ENCODE measurements at places on chromosomes 12 and 14. TPM values are rescaled to one million over a fixed set of nuclear protein-coding genes. Genes with fewer than 3 reads are reported as not detected.

DNA sequence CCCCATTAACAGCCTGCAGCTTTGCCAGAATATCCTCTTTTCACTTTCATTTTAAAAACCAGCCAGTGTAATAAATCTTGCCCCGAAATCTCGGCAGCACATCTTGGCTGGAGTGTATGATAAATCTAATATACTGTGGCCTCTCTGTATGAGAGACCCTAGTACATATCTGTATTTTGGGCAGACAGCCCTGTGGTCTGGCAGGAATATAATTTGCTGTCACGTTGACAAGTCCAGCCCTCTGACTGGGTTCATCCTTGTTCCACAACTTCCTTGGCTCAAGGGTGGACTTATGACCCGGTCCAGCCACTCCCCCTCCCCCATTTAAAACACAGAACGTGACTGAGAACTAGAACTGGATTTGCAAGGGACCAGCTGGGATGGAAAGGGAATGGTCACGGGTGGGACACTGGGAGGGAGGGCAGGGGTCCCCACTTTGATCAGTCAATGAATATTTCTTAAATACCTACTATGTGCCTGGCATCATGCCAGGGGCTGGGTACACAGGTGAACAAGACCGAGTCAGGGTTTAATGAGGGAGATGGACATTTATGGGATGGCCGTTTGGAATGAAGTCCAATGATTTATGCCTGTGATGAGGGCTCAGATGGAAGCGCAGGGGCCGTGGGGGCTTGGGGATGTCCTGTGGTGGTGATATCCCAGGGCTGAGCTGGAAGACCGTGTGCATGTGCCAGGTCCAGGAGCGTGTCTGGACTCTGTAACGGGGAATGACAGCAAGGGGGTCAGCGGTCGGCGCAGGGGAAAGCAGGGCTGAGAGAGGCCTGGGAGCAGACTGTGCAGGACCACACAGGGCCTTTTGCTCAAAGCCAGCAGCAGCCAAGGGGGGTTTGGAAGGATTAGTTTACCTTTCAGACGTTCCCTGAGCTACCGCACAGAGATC is 190.5 kb downstream of the PHETA1 start:
- H3K4me1 ChIP-seq: no peaks in the 10 kb centered on the region
- H3K4me3 ChIP-seq: no peak overlapping the region
- no peak for DNase-seq
- no peaks in the 10 kb centered on the region for H3K36me3 ChIP-seq
- H3K27ac ChIP-seq: no peak overlapping the region

GRCh38 chr12:107126796-107127481 is 33.6 kb upstream of the CRY1 start:
- no peaks in the 10 kb centered on the region for H3K4me1 ChIP-seq
- peaks cover 7% of the 10 kb centered on the region for H3K27me3 ChIP-seq
- H3K27ac ChIP-seq: no peak overlapping the region
- DNase-seq: no peak

DNA sequence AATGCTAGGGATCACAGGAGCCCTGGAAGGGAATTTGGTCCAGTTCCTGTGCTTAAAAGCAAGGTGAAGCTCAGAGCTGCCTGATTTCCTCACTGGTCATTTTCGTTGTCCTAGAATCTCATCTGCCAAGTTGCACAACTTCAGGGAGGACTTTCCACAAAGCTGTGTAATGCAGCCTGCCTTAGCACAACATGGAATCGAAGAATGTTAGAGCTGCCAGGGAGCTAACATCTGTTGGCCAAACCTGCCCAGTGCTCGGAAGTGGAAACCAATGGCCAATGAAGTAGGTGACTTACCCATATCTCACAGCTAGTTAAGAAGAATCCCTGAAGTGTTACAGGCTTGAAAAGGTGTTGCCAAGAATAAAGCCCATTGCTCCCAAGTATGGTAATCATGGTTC is 79.9 kb upstream of the SSTR1 start:
- no peak overlapping the region for H3K27ac ChIP-seq
- H3K27me3 ChIP-seq: no peaks in the 10 kb centered on the region
- H3K4me1 ChIP-seq: peaks cover 16% of the 10 kb centered on the region
- H3K4me3 ChIP-seq: no peak overlapping the region

- H3K36me3 ChIP-seq: no peaks in the 10 kb centered on the region
- DNase-seq: no peak
- no peaks in the 10 kb centered on the region for H3K27me3 ChIP-seq
- H3K4me3 ChIP-seq: no peak overlapping the region
- H3K4me1 ChIP-seq: no peaks in the 10 kb centered on the region
Observed at GRCh38 chr14:96349286-96350075, 13.7 kb downstream of the ATG2B start.

- H3K4me3 ChIP-seq: peak overlapping the region; percentile 93
- no peaks in the 10 kb centered on the region for H3K36me3 ChIP-seq
- no peaks in the 10 kb centered on the region for H3K27me3 ChIP-seq
- peaks cover 79% of the 10 kb centered on the region for H3K4me1 ChIP-seq
- peak overlapping the region; percentile 79 for H3K27ac ChIP-seq
Observed at GRCh38 chr14:91866511-91867295, 633 bp downstream of the TC2N start.

The RASAL1 gene
- total RNA-seq: 0.58 TPM

DNA sequence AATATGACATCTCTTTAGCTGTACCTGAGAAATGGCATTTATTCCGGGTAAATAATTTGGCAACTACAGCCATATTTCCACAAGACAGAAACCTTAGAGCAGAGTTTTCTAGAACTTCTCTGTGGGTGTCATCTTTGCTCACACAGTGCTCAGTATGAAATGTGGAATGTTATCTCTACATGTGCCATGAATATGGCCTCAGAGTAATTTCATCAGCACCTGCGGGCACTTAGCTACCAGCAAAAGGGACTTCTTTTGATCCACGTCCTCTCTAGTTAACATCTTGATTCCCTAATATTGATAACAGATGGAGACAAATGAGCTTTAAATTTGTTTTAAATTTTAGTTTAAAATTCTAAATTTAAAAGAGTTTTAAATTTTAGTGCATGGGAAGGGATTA is 2.9 kb upstream of the ATG14 start:
- no peaks in the 10 kb centered on the region for H3K36me3 ChIP-seq
- no peak for DNase-seq
- no peak overlapping the region for H3K4me3 ChIP-seq
- H3K27me3 ChIP-seq: no peaks in the 10 kb centered on the region

GRCh38 chr12:5927732-5928516 is 17.1 kb downstream of the ANO2 start:
- no peaks in the 10 kb centered on the region for H3K4me1 ChIP-seq
- no peaks in the 10 kb centered on the region for H3K27me3 ChIP-seq

DNA sequence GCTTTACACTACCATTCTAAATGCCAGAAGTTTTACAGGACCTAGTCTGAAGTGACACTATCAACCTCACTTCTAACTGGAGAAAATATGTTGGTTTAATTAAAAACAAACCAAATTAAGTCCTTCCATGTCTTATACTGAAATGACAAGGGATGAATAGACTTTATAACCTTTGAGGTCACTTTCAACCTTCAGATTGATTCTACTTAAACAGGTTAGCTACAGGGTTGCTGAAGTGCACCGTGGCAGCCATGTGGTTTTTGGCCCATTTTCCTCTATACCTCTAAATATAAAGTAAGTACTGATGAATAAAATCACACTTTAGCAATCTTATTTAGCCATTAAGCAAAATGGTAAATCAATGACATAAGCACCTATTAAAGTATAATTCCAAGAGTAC is 3.9 kb downstream of the SLC38A2 start:
- H3K4me1 ChIP-seq: peaks cover 75% of the 10 kb centered on the region
- H3K27me3 ChIP-seq: no peaks in the 10 kb centered on the region
- no peak for DNase-seq
- H3K36me3 ChIP-seq: peaks cover 63% of the 10 kb centered on the region

GRCh38 chr12:26188641-26189040 is 6.7 kb upstream of the SSPN start:
- no peaks in the 10 kb centered on the region for H3K36me3 ChIP-seq
- H3K27me3 ChIP-seq: no peaks in the 10 kb centered on the region
- no peak overlapping the region for H3K4me3 ChIP-seq
- no peak for DNase-seq
- H3K4me1 ChIP-seq: no peaks in the 10 kb centered on the region

DNA sequence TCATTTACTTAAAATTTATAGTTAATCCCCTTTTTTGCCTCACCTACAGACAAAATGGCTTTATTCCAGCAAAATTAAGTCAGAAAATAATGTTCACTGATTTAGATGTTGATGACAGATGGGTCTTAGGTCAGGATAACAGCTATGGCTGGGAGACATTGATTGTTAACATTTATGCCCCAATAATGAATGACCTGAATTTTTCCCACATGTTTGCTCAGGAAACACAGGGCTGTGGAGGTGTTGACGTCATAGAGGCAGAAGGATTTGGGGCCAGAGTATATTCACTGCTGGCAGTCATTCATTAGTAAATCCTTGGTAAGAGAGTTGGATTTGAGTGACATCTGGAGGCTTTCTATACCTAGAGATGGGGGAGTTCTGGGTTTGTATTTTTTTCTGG is 121.3 kb downstream of the PDE3A start:
- H3K4me3 ChIP-seq: no peak overlapping the region
- H3K36me3 ChIP-seq: no peaks in the 10 kb centered on the region
- no peak for DNase-seq
- H3K27ac ChIP-seq: no peak overlapping the region

The FGD6 gene
- 0.70 TPM for total RNA-seq

- DNase-seq: peak; percentile 12
- no peaks in the 10 kb centered on the region for H3K36me3 ChIP-seq
- no peak overlapping the region for H3K27ac ChIP-seq
Observed at GRCh38 chr12:66688846-66689439, 10.1 kb upstream of the GRIP1 start.

GRCh38 chr14:57737598-57737997 is 128.3 kb downstream of the SLC35F4 start:
- no peak overlapping the region for H3K4me3 ChIP-seq
- no peaks in the 10 kb centered on the region for H3K36me3 ChIP-seq
- H3K27me3 ChIP-seq: no peaks in the 10 kb centered on the region
- H3K4me1 ChIP-seq: no peaks in the 10 kb centered on the region
- no peak overlapping the region for H3K27ac ChIP-seq
- no peak for DNase-seq

The ABCD2 gene
- 20.1 TPM for total RNA-seq

- no peak for DNase-seq
- H3K4me3 ChIP-seq: no peak overlapping the region
- H3K27me3 ChIP-seq: no peaks in the 10 kb centered on the region
- H3K4me1 ChIP-seq: no peaks in the 10 kb centered on the region
- H3K36me3 ChIP-seq: no peaks in the 10 kb centered on the region
Observed at GRCh38 chr14:58565832-58566231, 71.9 kb upstream of the DACT1 start.

- no peak overlapping the region for H3K4me3 ChIP-seq
- H3K27ac ChIP-seq: no peak overlapping the region
- no peaks in the 10 kb centered on the region for H3K36me3 ChIP-seq
- no peaks in the 10 kb centered on the region for H3K27me3 ChIP-seq
- no peaks in the 10 kb centered on the region for H3K4me1 ChIP-seq
Observed at GRCh38 chr12:93199831-93200236, 177.9 kb upstream of the NUDT4 start.

GRCh38 chr12:62537551-62537950 is 70.9 kb downstream of the MON2 start:
- H3K36me3 ChIP-seq: peaks cover 22% of the 10 kb centered on the region
- DNase-seq: no peak
- no peaks in the 10 kb centered on the region for H3K27me3 ChIP-seq
- H3K4me1 ChIP-seq: no peaks in the 10 kb centered on the region

The SMOC1 gene
- total RNA-seq: not detected

The ENDOU gene
- total RNA-seq: not detected
